Thoracic aorta (tissue), 2 donors: ENCODE measurements at places on chromosomes 2 and 18. TPM values are rescaled to one million over a fixed set of nuclear protein-coding genes. Genes with fewer than 3 reads are reported as not detected.
A peak's percentile ranks its signal among the peaks of the same experiment; 100 is the strongest.

DNA sequence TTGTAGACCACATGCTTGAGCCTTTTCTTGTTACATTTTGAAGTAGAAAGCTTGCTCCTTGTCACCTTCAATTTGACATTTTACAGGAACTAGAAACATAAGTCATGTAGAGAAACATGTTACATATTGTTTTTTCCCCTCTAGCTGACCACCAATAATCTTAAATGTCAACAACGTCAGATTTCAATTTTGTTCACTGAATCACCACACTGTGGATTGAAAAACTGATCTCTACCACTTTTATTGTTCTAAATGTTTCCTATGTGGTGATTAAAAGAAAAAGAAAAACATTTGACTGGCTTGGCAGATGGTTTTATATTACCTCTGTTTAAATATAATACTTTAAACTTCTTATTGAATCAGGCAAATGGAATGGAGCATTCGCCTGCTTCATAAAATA, 87.7 kb downstream of the DSEL start:
- no peak for DNase-seq

- DNase-seq = peak; percentile 18
Measured at GRCh38 chr2:137947728-137948336, 16.4 kb upstream of the HNMT start.

The CPO gene
- 3.0 TPM for total RNA-seq

The IHH gene
- 1.6 TPM for total RNA-seq

The ANKRD36B gene
- 93.1 TPM for total RNA-seq
